ENCODE measurements at places on chromosomes 6 and 20. TPM values are rescaled to one million over a fixed set of nuclear protein-coding genes. Genes with fewer than 3 reads are reported as not detected.

DNA sequence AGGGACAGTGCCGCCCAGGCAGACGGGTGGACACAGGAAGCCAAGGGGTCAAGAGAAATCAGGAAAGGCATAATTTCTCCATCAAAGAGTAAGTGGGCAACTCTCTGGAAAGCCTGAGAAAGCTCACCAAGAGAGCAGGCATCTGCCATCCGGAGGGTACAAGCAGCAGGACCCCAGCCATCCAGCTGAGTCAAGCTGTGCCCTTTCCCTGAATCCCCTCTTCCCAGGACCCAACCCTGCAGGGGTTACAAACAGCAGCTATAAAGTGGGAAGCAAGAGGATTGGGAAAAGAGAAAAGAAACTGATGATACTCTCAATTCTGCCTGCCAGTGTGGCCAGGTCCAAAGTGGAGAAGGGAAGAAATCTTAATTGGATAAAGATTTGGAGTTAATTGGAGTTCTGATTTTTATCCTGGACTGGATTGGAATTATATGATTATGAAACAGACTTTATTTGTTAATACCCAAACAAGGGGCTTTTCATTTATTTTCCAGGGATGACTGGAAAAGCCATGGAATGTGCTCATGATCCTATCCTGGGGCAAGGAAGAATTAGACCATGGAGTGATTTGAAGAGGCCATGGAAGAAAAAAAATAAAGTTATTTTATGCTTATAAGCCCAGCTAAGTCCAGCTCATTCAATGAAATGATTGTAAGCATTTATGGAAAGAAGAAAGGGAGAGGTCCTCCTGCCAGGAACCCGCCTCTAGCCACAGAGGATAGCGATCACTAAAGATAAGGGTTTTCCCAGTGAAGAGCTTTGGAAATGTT is 34.9 kb downstream of the NHLRC1 start:
- DNase-seq: no peak

DNA sequence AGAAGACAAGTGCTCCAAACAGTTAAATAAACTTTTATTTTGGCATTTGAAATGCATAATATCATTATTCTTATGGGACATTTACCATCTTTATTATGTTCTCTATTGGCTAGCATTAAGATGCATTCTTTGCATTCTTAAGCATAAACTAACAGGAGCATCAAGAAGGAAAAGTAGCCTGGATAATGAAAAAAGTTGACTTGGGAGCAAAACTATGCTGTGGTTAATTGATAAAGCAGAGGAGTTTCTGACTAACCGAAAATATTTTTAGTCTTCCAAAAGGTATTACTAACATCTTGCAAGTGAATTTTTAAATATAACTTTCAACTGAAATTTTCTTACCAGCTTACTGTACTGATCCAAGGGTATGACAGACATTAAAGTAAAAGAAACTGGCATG is 140.3 kb downstream of the FLRT3 start:
- no peak for DNase-seq

Gene TFAP2B
- polyA plus RNA-seq: 0.12 TPM

Gene GABRR1
- polyA plus RNA-seq: not detected

Gene LTB
- 24.0 TPM for polyA plus RNA-seq

GRCh38 chr6:156392648-156393047 is 384.5 kb upstream of the ARID1B start:
- DNase-seq: no peak

Gene TMEM244
- polyA plus RNA-seq: not detected

Gene BAG2
- 16.1 TPM for polyA plus RNA-seq

GRCh38 chr6:126180585-126180984 is 159.3 kb upstream of the CENPW start:
- DNase-seq: peak; percentile 25

- no peak for DNase-seq
Observed at GRCh38 chr6:168533414-168533813, 92.4 kb downstream of the SMOC2 start.

- no peak for DNase-seq
Observed at GRCh38 chr6:75334266-75335040, 49.9 kb upstream of the TMEM30A start.

- DNase-seq: no peak
Observed at GRCh38 chr20:17077030-17077429, 149.8 kb upstream of the PCSK2 start.

DNA sequence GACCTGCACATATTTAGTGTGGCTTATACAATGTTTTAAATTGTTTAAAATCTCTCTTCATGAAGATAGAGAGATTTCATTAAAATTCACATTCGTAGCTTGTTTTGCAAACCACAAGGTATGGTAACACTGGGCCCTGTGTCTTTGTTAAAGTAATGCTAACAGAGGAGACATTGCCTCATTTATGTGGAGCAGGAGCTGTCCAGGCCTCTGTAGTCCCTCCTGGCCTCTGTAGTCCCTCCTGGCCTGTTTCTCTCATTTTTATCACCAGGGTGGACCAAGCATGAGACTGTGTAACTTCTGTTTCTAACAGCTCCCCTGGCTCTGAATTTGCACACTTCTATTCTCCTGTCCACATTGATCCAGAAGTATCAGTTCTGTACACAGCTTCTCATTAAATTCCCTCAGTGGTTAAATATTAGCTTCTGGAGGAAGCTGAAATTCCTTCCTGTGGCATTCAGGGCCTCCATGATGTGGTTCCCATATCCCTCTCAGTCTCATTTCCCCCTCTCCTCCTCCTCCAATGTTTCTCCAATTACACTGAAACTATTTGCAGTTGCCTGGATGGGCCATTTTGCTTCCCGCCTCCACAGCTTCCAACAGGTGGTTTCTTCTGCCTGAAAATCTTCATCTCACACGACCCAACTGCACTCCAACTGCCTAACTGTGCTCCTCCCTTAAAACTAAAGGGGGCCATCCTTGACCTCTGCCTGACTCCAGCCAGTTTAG is 340.4 kb downstream of the SYNE1 start:
- DNase-seq: no peak

Gene ZNF184
- polyA plus RNA-seq: 10.6 TPM

DNA sequence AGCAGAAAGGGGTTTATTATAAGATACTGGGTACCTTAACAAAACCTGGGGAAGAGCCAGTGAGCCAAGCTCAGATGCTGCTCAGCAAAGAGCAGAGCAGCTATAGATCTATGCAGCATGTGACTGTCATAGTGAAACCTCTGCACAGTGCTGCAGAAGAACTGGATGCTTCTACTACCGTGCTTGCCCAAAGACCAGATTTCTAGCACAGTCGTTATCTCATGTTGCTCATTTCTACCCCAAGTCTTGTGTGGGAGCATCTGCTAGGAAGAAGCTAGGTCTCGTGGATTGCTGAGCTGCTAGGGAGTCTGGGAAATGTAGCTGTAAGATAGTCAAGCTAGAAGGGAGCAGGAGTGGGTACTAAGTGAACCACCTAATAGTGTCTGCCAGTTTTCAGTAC is 31.7 kb upstream of the GNRH2 start:
- no peak for DNase-seq

Gene RSPH9
- polyA plus RNA-seq: 0.53 TPM

DNA sequence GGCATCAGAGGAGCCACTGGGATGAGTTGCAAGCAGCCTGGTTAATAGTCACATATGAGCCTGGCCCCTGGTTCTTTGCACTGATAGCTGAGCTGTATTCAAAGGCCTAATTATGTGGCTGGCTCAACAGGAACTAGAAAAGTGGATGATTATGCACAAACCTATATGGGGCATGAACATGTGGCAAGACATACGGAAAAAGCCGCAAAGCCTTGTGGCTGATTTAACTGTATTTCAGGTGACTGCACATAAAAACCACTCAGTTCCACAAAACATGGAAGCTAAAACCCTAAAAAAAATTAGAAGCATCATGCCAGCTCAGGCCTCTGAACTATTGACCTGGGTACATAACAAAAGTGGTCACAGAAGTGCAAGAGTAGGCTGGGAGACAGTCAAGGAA is 13.0 kb upstream of the MUC22 start:
- no peak for DNase-seq

Gene ID1
- 0.83 TPM for polyA plus RNA-seq

Gene NHLRC1
- 0.20 TPM for polyA plus RNA-seq

- DNase-seq: no peak
Observed at GRCh38 chr6:1491591-1492319, 102.4 kb downstream of the FOXF2 start.

DNA sequence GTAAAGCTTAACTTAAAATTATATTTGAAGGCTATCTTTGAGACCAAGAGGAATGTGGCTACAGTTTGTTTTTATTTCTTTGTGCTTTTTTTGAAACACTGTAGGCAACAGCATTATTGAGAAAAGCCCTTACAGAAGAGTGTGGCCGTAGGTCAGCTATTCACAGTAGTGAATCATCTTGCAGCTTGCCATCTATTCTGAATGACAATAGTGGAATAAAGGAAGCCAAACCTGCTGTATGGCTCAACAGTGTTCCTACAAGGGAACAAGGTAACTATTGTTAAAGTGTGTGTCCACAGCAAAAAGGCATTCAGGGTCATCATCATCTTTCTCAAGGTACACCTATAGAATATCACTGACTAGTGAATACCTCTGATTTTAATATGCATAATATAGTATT is 88.5 kb downstream of the KIZ start:
- no peak for DNase-seq

DNA sequence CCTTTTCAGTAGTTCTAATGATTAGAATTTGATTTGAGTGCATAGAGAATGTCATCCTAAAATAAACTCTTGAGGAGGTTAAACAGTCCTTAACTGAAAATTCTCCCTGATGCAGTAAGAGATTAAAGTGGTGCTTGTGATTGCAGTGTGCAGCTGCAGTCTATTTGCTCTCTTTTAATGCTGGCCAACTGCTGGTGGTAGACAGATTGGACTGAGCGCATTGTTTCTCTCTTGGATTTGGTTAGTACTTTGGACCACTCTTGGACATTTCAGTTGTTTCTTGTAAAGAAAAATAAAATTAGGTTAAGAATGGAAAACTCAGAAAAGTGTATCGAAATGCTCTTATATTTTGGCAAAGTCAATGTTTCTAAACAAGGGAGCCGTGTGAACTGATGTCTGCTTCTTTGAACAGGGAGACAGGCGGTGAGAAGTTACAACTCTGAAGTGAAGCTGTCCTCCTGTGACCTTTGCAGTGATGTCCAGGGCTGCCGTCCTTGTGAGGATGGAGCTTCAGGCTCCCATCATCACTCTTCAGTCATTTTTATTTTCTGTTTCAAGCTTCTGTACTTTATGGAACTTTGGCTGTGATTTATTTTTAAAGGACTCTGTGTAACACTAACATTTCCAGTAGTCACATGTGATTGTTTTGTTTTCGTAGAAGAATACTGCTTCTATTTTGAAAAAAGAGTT is 127.2 kb downstream of the CD109 start:
- DNase-seq: no peak

Gene TRIM10
- not detected for polyA plus RNA-seq

DNA sequence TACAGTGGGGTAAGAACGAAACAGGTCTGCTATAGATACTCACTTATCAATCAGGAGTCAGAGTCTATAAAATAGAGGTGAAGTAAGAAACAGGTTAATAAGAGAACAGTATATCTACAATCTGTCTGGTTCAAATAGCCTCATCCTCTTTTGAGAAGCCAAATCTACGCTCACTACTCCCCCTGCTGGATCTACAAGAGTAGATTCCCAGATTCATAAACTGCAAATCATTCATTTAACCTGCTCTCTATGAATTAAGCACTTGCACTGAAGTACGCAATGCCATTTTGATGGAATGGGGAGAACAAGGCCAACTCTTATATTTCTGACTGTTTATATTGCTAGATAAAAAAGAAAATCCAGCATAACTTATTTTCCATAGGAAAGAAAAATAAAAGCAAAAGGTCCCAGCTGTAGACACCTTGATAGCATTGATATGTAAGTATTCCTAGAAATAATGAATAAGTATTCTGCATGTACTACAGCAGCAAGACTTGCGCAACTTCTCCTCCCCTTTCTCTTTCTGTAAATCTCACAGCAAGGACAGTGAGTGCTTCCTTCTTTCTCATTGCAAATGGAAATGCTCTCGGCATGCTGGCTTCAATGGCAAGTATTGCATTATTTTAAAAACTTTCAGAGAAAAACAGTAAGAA is 92.3 kb downstream of the RFX6 start:
- DNase-seq: no peak

Gene PFDN4
- 89.2 TPM for polyA plus RNA-seq

Gene SERPINB1
- 0.67 TPM for polyA plus RNA-seq

DNA sequence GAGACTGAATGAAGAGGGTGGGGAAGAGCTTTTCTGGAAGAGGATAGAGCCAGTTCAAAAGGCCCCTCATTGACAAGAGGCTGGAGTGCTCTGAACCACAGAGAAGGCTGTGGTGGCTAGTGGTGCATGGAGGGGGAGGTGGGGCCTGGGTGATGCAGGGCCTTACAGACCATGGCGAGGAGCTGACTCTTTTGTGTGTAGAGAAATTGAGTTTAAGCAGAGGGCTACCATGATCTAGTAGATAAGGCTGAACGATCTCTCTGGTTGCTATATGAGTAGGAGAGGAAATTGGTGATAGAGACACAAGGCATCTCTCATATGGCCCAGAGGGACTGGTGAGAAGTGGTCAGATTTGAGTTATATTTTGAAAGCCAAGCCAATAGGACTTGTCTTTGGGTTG is 137.6 kb downstream of the UST start:
- no peak for DNase-seq

Gene ARMH2
- polyA plus RNA-seq: not detected

GRCh38 chr20:6848041-6848440 is 80.6 kb downstream of the BMP2 start:
- no peak for DNase-seq

GRCh38 chr6:28817808-28818145 is 106.0 kb downstream of the TRIM27 start:
- DNase-seq: no peak

DNA sequence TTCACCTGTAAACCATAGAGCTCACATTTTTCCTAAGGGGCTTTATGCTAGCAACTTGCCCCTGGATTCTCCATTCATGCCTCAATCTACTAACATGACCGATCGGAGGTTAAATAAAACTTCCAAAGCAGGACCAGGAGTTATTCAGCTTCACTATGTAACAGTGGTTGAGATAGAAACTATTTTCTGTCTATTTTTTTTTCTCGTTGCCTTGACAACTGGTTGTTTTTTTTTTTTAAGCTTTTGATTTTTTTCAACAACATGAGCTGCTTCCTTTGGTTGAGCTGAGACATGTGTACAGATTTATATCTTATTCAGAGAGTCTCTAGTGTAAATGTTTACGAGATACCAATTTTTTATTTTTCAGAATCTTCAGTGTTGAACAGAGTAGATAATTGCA is 85.7 kb downstream of the SHLD1 start:
- DNase-seq: no peak

DNA sequence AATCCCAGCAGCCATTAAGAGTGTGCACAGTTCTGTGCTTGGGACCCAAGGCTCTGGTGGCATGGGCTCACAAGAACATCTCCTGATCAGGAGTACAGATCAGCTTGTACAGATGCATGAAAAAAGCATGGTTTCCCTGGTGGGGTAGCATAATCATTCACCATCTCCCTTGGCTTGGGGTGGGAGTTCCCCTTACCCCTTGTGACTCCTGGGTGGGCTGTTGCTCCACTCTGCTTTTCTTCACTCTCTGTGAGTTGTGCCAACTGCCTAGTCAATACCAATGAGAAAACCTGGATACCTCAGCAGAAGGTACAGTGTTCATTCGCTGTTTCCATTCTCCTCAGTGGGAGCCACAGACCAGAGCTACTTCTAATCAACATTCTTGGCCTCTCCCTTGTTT is 13.6 kb upstream of the HLA-DQB1 start:
- no peak for DNase-seq

Gene NQO2
- 2.2 TPM for polyA plus RNA-seq

- DNase-seq: no peak
Observed at GRCh38 chr20:54665812-54666211, 190.4 kb downstream of the DOK5 start.
